ENCODE measurements at places on chromosomes 3 and 15. TPM values are rescaled to one million over a fixed set of nuclear protein-coding genes. Genes with fewer than 3 reads are reported as not detected.

The COMMD2 gene
- total RNA-seq, result 34.0 TPM

The FAM3D gene
- not detected for total RNA-seq

The DUOXA2 gene
- not detected for total RNA-seq

The ATP8B4 gene
- 43.9 TPM for total RNA-seq

The CCDC39 gene
- not detected for total RNA-seq

The MYO1E gene
- 163 TPM for total RNA-seq

The SERINC4 gene
- not detected for total RNA-seq

The ZBED2 gene
- not detected for total RNA-seq

The LRRC31 gene
- total RNA-seq, result not detected

The EFHB gene
- 0.81 TPM for total RNA-seq

The ITIH1 gene
- total RNA-seq, result not detected

The MON1A gene
- 7.5 TPM for total RNA-seq

The ANKRD63 gene
- total RNA-seq, result not detected

The STAC gene
- 12.5 TPM for total RNA-seq

The ACTRT3 gene
- total RNA-seq, result 1.6 TPM

The UROC1 gene
- total RNA-seq, result not detected

The NANOGP8 gene
- 1.5 TPM for total RNA-seq

The MAP1A gene
- total RNA-seq, result 49.3 TPM

- no peaks in the 10 kb centered on the region for H3K27me3 ChIP-seq
- H3K4me1 ChIP-seq, result no peaks in the 10 kb centered on the region
- no peak within 1 kb of the TSS for H3K4me3 ChIP-seq
- H3K27ac ChIP-seq, result no peak within 1 kb of the TSS
Observed at GRCh38 chr3:52315977-52316764, at the start of gene DNAH1. TSS of gene DNAH1 (plus strand) at chr3:52316319. CDS start at chr3:52322443, 6,124 bp downstream.

DNA sequence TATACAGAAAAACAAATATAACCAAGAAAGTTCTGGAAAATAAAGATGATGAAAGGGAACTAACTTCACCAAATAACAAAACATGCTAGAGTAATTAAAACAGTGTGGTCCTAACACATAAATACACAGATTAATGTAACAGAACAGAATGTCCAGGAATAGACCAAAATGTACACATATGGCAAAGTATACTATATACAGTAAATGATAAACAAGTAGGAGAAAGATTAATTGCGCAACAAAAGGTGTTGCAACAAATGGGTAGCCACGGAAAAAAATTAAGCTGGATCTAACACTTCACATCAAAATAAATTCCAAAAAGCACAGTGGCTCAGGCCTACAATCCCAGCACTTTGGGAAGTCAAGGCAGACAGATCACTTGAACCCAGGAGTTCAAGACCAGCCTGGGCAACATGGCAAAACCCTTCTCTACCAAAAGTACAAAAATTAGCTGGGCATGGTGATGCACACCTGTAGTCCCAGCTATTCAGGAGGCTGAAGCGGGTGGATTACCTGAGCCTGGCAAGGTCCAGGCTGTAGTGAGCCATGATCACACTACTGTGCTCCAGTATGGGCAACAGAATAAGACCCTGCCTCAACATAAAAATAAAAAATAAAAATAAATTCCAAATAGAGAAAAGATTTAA is 19.8 kb downstream of the SCAP start:
- H3K27me3 ChIP-seq, result no peaks in the 10 kb centered on the region
- no peaks in the 10 kb centered on the region for H3K36me3 ChIP-seq
- no peak overlapping the region for H3K4me3 ChIP-seq
- DNase-seq, result no peak
- H3K27ac ChIP-seq, result no peak overlapping the region
- no peaks in the 10 kb centered on the region for H3K4me1 ChIP-seq

DNA sequence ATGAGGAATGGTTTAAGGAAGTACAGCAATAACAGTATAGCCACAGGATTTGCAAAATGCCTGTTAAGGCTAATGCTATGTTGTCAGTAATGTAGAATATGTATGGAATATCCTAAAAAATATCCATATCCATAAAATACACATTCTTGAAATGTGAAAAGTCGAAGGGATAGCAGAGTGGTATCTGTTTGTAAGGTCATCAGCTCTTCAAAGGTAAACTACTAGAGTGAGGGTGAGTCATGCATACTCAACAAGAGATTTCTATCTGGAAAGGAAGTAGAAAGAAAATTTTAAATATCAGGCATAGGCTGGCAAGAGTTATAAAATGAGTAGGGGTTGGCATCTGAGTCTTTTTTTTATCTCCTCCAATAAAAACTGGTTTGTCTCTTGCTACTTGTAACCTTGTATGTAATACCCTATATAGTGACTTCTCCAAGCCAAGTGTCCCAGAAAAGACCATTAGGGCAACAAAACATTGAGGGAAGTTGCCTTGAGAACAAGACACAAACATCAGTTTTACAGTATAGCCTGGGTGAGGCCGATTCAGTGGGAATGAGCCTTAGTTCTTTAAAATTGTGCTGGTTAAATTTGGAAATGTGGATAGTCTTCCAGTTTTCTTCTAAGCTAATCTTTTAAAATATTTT is 103.1 kb downstream of the SPATA16 start:
- no peak overlapping the region for H3K4me3 ChIP-seq
- no peak for DNase-seq

DNA sequence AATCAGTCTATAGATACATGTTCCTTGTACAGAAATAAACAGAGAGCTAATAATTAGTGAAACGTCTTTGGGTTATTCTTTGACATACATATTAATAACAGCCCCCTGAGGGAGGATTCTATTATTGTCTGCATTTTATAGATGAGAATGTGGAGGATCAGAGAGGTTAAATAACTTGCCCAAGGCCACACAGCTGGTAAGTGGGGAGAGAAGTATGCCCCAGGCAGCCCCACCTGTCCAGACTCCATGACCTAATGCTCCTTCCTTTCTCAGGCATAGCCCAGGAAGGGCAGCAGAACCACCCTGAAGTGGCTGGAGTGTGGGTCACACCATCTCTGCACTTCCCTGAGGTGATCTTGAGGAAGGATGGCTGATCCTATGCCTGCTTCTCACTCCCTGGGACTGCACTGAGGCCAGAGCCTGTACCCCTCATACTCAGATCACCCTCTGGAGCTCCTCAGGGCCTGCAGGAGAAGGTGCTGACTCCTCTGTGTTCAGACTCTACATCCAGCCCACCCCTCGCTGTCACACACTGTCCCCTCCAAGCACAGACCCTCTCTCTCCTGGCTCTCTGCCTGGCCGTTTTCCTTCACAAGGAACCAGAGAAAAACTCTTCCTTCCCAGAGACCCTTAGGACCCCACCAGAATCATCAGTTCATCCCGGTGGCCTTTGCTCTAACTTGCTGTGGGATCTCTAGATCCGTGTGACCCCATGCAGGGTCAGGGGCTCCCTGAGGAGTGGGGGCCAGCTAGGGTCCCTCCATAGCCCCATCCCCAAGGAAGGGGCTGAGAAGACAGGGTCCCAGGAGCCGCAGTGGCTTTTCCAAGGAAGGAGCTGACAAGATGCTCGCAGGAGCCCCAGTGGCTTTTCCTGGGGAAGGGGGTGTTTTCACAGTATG is 4.4 kb upstream of the HHATL start:
- H3K4me3 ChIP-seq, result no peak overlapping the region
- H3K36me3 ChIP-seq, result no peaks in the 10 kb centered on the region
- H3K27ac ChIP-seq, result no peak overlapping the region
- H3K4me1 ChIP-seq, result no peaks in the 10 kb centered on the region

- DNase-seq, result no peak
- H3K27me3 ChIP-seq, result no peaks in the 10 kb centered on the region
- no peaks in the 10 kb centered on the region for H3K4me1 ChIP-seq
- no peak overlapping the region for H3K4me3 ChIP-seq
- H3K36me3 ChIP-seq, result no peaks in the 10 kb centered on the region
- peak overlapping the region; percentile 18 for H3K27ac ChIP-seq
Observed at GRCh38 chr3:52040600-52040999, 15.8 kb downstream of the DUSP7 start.

- DNase-seq, result no peak
- H3K27me3 ChIP-seq, result no peaks in the 10 kb centered on the region
- no peak overlapping the region for H3K27ac ChIP-seq
- H3K4me3 ChIP-seq, result no peak overlapping the region
- no peaks in the 10 kb centered on the region for H3K36me3 ChIP-seq
- H3K4me1 ChIP-seq, result no peaks in the 10 kb centered on the region
Observed at GRCh38 chr3:121998030-121998580, 23.9 kb downstream of the ILDR1 start.

DNA sequence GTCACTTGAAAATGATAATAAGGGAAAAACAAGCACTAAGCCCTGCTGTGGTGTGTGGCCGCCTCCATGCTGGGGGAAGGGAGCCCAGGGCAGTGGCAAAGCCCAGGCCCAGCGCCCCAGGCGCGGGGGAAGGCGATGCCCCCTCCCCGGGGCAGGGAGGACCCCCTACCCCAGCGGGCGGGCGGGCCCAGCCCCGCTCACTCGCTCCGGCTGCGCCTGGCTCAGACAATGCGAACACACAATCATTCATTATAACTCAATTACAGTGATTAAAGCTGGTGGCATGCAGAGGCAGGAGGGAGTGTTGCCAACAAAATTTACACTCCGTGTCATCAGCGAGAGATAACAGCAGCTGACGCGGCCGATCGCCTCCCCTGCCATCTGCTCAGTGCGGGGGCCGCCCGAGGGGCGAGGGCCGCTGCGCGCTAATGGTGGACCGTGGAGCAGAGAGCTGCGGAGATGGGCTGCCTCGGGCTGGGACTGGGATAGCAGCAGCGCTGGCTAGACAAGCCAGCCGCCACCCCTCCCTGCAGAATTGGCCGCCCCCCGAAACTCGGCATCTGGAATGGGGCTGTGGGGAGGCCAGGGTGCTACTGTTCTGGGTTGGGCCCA is 64.1 kb downstream of the TLE3 start:
- H3K27ac ChIP-seq, result no peak overlapping the region
- no peaks in the 10 kb centered on the region for H3K4me1 ChIP-seq
- no peaks in the 10 kb centered on the region for H3K36me3 ChIP-seq
- DNase-seq, result no peak

- no peak for DNase-seq
- no peaks in the 10 kb centered on the region for H3K4me1 ChIP-seq
- H3K27ac ChIP-seq, result no peak overlapping the region
- no peaks in the 10 kb centered on the region for H3K36me3 ChIP-seq
- H3K27me3 ChIP-seq, result no peaks in the 10 kb centered on the region
Observed at GRCh38 chr3:127371846-127372245, 84.0 kb upstream of the PRR20G start.

DNA sequence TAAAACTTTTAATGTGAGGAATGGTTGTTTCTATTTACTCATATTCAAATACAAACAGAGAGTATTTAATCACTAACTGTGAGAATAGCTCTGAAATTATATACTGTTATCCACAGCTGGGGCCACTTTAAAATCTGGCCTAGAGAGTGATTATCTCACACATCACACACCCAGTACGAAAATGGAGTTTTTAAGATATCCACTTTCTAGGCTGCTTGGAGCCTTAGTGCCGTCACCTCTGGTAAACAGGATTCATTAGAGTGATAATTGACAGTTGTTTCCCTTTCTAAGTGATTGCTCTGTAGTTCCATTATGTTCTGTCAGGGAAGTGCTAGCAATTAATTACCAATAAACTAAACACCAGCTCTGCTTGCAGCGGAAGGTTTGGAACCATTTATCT is 942.4 kb downstream of the FHIT start:
- no peaks in the 10 kb centered on the region for H3K4me1 ChIP-seq
- H3K27ac ChIP-seq, result no peak overlapping the region
- no peak for DNase-seq
- H3K27me3 ChIP-seq, result no peaks in the 10 kb centered on the region

- no peaks in the 10 kb centered on the region for H3K4me1 ChIP-seq
- H3K4me3 ChIP-seq, result no peak overlapping the region
- no peak for DNase-seq
- H3K27me3 ChIP-seq, result no peaks in the 10 kb centered on the region
- H3K36me3 ChIP-seq, result no peaks in the 10 kb centered on the region
- no peak overlapping the region for H3K27ac ChIP-seq
Observed at GRCh38 chr3:23809294-23809693, 3.5 kb downstream of the UBE2E1 start.

GRCh38 chr3:50525987-50526386 is 22.6 kb upstream of the CACNA2D2 start:
- H3K27ac ChIP-seq, result no peak overlapping the region
- DNase-seq, result no peak
- no peaks in the 10 kb centered on the region for H3K4me1 ChIP-seq
- no peaks in the 10 kb centered on the region for H3K36me3 ChIP-seq
- H3K4me3 ChIP-seq, result no peak overlapping the region

- no peak overlapping the region for H3K27ac ChIP-seq
- H3K27me3 ChIP-seq, result no peaks in the 10 kb centered on the region
- H3K4me3 ChIP-seq, result no peak overlapping the region
- DNase-seq, result no peak
Observed at GRCh38 chr15:63765338-63765737, 68.4 kb downstream of the HERC1 start.

GRCh38 chr15:94240480-94240879 is 9.1 kb downstream of the MCTP2 start:
- H3K4me3 ChIP-seq, result no peak overlapping the region
- H3K36me3 ChIP-seq, result no peaks in the 10 kb centered on the region
- H3K27ac ChIP-seq, result no peak overlapping the region
- no peak for DNase-seq
- H3K4me1 ChIP-seq, result no peaks in the 10 kb centered on the region
- H3K27me3 ChIP-seq, result no peaks in the 10 kb centered on the region

DNA sequence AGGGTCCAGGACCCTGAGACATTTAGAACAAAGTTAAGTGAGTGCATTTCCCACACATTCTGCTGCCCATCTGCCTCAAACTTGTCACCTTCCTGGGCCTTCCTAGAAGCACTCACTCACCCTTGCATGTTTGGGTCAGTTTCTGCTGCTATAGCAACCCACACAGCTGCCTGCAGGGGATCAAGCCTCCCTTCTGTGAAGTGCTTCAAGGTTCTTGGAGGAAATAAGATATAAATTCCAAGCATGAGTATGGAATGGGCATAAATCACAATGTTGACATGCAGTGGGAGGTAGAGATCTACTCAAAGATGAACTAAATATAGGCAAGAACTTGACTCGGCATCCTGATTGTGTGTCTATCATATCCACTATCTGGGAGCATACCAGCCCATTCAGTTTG is 140.4 kb downstream of the SLC9A9 start:
- no peaks in the 10 kb centered on the region for H3K4me1 ChIP-seq
- DNase-seq, result no peak
- no peaks in the 10 kb centered on the region for H3K36me3 ChIP-seq
- H3K4me3 ChIP-seq, result no peak overlapping the region

- no peak overlapping the region for H3K4me3 ChIP-seq
- H3K4me1 ChIP-seq, result peaks cover 3% of the 10 kb centered on the region
- H3K27ac ChIP-seq, result no peak overlapping the region
- DNase-seq, result no peak
- no peaks in the 10 kb centered on the region for H3K27me3 ChIP-seq
Observed at GRCh38 chr15:98807262-98807661, 158.9 kb downstream of the IGF1R start.

- no peaks in the 10 kb centered on the region for H3K27me3 ChIP-seq
- no peak overlapping the region for H3K4me3 ChIP-seq
- H3K4me1 ChIP-seq, result no peaks in the 10 kb centered on the region
- DNase-seq, result no peak
- no peak overlapping the region for H3K27ac ChIP-seq
Observed at GRCh38 chr3:33054100-33055092, 42.5 kb downstream of the GLB1 start.

- no peak overlapping the region for H3K4me3 ChIP-seq
- no peaks in the 10 kb centered on the region for H3K4me1 ChIP-seq
- no peaks in the 10 kb centered on the region for H3K27me3 ChIP-seq
- H3K36me3 ChIP-seq, result peaks cover 14% of the 10 kb centered on the region
- H3K27ac ChIP-seq, result no peak overlapping the region
Observed at GRCh38 chr3:119225121-119225520, 15.6 kb downstream of the B4GALT4 start.

- H3K27me3 ChIP-seq, result no peaks in the 10 kb centered on the region
- no peak overlapping the region for H3K4me3 ChIP-seq
- no peak for DNase-seq
- H3K4me1 ChIP-seq, result no peaks in the 10 kb centered on the region
- no peaks in the 10 kb centered on the region for H3K36me3 ChIP-seq
Observed at GRCh38 chr3:154872696-154873095, 207.4 kb upstream of the MME start.
